ENCODE measurements at places on chromosomes 1 and 21.

DNA sequence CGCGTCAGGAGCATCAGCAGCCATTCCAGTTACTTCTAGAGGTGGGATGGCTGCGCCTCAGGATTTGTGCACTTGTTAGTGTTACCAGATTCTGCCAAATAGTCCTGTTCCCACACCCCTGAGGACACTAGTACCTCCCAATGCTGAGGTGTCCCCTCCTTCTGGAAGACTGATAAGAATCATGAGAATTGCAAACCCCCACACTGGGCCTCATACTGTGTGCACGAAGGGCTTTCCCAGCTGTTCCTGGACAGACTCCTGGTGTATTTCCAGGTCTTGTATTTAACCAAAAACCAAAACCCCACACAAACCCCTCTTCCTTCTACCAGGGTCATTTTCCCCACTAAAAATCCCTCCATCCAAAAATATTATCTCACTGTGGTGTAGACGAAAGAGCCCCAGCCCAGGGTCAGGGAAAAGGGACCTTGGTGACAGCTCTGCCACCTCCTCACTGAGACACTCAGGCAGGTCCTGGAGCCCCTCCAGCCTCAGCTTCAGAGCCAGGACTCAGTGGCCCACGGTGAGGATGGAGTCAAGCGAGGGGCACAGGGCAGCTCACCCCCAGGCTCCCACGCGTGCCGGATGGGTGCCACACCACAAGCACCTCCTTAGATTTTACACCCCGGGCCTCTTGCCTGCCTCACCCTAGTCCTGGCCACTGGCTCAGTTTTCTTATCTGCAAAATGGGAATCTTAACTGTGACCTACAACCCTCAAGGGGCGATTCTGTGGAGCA lies 131.4 kb upstream of the RUNX3 start:
- no peak for DNase-seq

DNA sequence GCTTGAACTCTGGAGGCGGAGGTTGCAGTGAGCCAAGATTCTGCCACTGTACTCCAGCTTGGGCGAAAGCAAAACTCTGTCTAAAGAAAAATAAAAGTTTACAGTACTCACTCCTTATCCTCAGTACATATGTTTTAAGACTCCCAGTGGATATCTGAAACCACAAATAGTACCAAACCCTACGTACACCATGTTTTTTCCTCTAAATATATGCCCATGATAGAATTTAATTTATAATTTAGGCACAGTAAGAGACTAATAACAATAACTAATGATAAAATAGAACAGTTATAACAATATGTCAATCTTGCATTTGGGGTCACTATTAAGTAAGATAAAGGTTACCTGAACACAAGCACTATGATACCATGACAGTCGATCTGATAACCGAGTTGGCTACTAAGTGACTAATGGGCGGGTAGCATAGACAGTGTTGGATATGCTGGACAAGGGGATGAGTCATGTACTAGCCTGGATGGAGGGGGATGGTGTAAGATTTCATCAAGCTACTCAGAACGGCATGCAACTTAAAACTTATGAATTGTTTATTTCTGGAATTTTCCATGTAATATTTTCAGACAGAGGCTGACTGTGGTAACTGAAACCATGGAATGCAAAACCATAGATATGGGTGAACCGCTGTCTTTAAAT lies 43.7 kb downstream of the ST7L start:
- DNase-seq: peak; percentile 44

- no peak for DNase-seq
Measured at GRCh38 chr1:52669696-52670095, 28.5 kb downstream of the COA7 start.

DNA sequence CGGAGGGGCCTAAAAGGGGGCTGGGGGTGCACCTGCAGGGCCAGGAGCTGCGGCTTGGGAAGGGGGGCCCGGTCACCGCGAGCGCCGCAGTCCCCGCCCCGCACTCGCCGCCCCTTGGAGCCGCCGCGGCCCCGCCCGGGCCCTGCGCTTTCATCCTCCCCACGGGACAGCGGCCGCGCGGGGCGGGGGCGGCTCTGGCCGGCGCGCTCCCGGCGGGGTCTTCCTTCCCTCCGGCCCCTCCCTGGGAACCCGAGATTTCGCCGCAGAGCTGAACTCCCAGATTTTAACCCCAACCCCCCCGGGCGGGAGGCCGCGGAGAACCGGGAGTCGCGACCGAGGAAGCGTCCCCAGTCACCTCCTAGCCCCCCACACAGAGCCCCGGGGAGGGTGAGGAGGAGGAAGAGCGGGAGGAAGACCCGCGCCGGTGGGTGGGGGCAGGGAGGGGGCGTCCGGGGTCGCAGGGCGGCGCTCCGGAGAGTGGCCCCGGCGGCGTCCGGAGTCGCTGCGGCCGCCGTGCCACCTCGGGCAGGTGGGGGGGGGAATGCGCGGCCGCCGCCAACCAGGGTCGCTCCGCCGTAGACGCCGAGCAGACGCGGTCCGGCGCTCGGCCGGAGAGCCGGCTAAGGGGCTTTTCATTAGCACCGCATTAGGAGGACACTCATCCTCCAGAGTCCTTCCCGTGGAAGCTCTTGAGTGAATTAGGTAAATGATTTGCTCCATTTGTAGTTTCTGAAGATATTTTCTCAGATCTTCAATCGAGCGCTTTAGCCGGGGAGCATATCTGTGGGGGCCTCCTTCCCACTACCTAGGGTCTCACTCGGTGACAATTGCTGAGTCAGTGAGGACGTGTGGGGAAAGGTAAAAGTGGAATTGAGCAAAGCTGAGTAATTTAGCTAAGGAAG lies 31.6 kb upstream of the NFIA start:
- peak; percentile 48 for DNase-seq

DNA sequence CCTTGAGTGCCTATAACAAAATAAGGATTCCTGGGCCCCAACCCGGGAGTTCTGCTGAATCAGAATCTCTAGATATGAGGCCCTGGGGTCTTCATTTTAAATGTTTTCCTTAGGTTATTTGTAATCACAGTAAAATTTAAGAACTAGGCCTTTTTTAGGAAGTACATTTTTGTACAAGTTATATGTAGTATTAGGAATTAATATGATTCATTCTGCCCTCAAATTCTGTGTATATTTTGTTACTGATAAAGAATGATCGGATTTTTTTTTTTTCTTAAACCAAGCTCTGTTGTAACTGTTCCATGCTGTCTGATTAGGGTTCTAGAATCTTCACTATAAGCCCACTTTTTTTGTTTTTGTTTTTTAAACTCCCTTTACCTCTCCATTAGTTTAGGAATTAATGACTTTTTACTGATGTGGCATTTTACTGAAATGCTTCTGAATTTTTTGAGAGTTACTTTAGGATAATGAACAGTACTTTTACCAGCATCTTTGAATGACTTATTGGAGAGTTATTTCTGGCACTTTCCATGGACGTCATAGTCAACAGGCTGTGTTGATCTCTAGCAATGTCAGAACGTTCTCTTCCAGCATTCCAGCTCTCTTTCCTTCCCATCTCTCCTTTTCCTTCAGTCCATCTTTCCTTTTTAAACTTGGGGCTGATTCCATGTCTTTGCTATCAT lies 48.3 kb downstream of the CLIC4 start:
- no peak for DNase-seq

DNA sequence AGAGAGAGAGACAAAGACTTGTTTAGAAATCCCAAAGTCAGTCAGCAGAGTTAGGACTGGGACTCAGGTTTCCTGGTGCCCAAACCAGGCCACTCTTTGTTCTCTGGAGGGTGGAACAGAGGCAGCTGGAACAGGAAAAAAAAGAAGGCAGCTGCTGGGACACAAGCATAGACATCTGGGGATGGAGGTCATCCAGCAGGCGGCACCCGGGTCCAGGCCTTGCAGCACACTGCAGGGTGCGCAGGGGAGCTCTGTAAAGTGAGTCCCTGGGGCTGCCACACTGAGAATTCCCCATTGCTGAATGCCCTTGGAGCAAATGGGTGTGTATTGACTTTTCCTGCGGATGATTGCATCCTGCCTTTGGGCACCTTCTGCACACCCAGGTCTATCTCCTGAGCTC lies 222.9 kb upstream of the CSF3R start:
- DNase-seq: no peak

DNA sequence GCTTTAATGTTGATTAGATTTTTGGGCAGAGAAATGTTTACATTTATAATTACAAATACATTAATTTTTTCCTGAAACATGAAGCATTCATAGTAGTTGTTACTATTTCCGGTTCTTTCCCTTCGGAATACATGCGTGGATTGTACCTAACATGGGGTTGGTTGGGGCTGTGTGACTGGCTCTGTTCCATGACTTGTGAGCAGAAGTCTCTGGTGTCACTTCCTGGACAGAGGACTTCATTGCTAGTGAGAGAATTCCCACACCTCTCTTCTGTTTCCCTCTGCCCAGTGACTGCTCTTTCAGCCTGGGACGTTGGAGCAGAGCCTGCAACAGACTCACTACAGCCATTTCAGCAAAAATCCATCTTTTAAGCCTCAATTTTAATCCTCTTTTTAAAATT lies 231.4 kb downstream of the GRIK1 start:
- no peak for DNase-seq

DNA sequence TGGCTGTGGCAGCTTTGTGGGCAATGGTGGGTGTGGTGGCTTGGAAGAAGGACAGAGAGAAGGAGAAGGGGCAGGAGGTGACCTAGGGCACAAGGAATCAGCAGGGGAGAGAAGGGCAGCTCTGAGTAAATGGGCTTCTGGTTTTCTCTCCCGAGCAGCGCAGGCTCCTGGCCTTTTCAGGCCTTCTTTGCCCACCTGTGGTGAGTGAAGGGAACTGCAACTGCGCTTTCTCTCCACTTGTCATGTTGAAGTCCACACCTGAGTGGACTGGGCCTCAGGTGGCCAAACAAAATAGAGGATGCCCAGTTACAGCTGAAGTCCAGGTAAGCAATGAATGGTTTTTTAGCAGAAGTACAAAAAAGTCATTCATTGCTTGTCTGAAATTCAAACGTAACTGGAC lies 29.4 kb upstream of the KCNA10 start:
- DNase-seq: peak; percentile 44

DNA sequence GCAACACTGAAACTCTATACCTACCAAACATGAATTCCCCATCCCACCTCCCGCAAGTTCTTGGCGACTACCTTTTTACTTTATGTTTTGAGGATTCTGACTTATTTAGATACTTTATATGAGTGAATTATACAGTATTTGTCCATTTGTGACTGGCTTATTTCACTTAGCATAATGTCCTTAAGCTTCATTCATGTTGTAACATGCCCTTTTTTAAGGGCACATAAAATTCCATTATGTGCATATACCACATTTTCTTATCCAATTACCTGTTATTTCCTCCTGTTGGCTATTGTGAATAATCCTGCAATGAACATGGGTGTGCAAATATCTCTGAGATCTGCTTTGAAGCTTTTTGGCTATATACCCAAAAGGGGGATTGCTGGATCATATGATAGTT lies 22.0 kb upstream of the CHIT1 start:
- no peak for DNase-seq

DNA sequence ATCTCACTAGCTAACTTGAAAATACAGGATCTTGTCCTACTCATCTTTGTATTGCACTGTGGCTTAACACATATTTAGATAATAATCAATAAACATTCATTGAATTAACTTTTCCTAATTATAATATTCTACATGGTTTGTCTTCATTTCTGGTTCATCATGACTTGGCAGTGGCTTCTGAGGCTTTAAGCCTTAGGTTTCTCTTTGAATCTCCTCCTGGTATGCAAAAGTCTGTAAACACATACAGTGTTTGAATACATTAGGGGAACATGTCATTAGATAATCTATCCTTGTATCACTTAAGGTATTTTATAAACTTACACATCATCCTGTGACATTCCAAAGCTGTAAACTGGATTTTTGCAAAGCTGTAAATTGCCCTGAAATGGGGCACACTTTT lies 20.6 kb downstream of the CTSK start:
- DNase-seq: no peak

DNA sequence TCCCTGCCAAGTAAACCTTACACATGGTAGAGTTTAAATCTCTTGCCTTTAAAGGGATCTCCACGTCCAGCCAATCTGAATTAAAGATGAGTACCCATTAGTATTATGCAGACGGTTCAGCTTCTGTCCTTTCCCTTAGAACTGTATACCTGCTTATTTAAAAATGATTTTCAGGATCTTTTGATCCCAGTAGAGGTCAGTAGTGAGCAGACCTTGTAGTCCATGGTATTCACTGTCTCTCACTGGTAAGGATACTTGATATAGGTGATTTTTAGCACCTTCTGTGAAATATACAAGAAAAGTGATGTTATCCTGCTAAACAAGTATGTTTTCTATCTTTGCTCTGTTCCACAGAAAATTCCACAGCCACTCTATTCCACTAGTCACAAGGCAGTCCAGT lies 1211.6 kb upstream of the ADGRL4 start:
- DNase-seq: peak; percentile 60

- DNase-seq: no peak
Measured at GRCh38 chr1:154743526-154744036, 126.5 kb downstream of the KCNN3 start.

GRCh38 chr1:8711151-8711550 lies 106.3 kb downstream of the RERE start:
- no peak for DNase-seq

DNA sequence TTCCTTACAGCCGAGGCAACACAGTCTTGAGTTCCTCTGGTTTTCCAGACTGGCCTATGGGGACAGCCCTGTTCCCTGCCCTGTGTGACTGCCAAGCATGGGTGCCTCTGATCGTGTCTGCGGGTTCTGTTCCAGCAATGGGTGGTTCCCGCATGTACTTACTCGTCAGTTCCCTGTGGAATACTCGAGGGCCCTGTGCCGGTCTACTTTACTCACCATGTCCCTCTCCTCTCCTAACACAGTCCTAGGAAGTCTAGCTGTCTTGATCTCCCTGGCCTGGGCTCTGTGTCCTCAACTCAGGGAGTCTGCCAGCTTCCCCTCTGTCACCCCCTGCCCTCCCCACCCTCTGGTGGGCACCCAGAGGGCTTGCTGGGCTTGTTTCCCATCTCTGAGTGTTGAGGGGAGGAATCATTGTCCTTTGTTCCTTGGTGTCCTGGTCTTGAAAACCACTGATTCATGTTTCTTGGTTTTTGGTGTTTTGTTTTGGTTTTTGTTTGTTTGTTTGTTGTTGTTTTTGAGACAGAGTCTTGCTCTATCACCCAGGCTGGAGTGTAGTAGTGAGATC lies 36.0 kb downstream of the TRAPPC10 start:
- DNase-seq: no peak

- no peak for DNase-seq
Measured at GRCh38 chr1:156268336-156268735, 14.3 kb downstream of the SMG5 start.

DNA sequence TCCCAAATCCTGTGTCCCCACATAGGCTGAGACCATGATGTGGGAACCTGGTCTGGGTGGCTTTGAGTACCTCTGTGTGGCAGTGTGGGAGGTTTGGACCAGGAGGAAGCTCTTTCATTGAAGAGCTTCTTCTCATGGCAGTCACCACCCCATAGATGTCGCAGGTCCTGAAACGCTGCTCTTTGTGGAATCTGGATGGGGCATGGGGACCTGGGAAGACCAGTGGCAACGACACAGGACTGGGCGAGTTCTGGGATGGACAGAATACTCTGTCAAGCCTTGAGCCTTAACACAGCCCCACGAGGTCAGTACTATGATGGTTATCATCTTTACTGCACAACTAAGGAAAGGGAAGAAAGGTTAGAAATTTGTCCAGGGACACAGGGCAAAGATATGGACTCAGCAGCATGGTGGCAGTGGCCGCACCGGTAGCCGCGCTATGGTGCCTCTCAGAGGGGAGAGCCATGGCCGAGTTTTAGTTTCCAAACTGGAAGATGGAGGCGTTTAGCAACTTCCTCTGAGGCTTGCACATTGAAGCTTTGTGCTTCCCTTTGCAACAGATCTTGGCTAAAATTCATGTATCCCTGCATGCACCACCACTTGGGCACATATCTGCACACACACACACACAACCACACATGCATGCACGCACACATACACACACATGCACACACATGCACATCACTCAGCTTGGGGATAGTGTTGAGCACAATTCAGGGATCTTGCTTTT lies 117.7 kb upstream of the C1orf174 start:
- no peak for DNase-seq

- DNase-seq: peak; percentile 41
Measured at GRCh38 chr1:100100202-100100601, 32.5 kb downstream of the SASS6 start.

Data from hematopoietic multipotent progenitor cell treated with erythropoietin and hydrocortisone succinate and interleukin-3 and kit ligand, for 4 days (in vitro differentiated cells).